LNCaP clone FGC (cell line): ENCODE measurements at places on chromosomes 13 and 19.

DNA sequence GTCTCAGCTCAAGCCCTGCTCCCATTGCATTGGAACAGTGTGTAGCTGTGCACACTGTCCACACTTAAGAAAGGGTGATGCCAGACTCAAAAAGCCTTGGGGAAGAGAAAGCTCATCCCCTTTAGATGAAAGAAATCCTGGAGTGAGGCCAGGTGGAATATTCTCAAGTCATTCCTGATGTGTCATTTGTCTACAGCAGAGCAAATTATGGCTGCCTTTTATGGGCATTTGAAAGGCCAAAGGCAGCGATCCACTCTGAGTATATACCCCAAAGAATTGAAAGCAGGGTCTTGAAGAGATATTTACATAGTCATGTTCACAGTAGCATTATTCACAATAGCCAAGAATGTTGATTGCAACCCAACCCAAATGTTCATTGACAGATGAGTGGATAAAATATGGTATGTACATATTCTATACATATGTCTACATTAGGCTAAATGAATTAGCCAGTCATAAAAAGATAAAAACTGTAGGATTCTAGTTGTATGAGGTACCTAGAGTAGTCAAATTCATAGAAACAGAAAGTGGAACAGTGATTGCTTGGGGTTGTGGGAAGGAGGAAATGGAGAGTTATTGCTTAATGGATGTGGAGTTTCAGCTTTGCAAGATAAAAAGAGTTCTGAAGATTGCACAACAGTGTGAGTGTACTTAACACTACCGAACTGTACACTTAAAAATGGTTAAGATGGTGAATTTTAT is 214.9 kb downstream of the KCNRG start:
- no peak for DNase-seq

GRCh38 chr19:3344608-3345598 is 21.5 kb upstream of the NFIC start:
- DNase-seq = no peak

- no peak for DNase-seq
Measured at GRCh38 chr13:48210178-48210577, 22.8 kb upstream of the ITM2B start.

DNA sequence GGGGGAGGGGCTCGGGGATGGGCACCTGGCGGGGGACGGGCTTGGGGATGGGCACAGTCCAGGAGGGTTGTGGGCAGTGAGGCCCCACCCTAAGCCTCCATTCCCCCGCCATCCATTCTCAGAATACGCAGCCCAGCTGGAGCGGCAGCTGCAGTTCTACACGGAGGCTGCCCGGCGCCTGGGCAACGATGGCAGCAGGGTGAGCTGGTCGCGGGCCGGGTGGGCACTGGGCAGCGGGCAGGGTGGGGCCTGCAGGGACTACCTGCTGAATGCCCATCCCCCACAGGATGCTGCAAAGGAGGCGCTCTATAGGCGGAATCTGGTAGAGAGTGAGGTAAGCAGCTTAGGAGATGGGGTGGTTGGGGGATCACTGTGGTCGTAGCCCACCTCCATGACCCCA is 8.3 kb downstream of the PODNL1 start:
- DNase-seq = no peak

DNA sequence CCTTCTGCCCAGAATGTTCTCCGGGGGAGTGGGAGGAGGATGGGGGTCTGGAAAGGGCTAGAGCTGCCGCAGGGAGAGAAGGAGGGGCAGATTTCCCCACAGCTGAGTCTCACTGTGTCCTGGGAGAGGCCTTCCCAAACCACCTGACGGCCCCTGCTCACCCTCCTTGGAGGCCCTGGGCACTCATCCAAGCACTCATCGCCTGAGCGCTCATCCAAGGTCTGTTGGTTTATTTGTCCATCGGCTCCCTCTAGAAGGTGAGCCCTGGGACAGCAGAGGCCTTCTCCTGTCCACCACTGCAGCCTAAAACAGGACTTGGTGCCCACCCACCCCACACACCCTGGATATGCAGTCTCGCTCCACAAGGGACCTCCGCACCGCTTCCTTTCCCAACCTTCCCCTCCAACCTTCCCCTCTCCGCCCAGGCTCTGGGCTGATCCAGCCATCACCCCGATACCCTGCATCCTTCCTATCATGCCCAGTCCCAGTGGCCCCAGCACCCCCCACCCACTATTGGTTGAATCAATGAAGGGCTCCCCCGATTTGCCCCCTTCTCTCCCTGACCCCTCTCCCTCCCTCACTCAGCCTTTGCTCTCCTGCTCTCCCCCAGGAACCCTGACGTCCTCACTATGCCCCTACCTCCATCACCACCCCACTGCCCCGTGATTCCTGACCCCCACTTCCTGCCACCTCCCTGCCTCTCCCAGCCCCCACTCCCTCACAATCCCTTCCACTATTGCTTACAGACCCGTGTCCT is 1.7 kb downstream of the UBXN6 start:
- DNase-seq = peak; percentile 52

GRCh38 chr19:44951179-44952159 is 3.7 kb upstream of the CLPTM1 start:
- DNase-seq = peak; percentile 11

DNA sequence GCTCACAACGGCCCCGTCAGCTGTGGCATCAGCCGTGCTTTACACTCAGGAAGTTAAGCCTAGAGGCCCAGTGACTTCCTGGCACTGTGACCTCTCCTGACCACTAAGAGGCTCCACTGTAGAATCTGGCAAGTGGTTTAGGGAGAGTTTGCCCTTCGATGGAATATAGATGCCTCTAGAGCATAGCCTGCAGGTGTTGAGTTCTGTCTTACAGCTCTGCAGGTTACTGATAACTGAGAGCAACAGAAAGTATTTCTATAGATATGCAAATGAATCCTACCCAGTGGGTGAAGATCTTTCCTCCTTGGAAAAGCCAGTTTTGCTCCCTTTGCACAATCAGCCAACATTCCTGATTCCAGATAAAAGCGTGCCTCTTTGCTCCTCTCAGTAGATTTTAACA is 35.8 kb downstream of the ATP12A start:
- no peak for DNase-seq

DNA sequence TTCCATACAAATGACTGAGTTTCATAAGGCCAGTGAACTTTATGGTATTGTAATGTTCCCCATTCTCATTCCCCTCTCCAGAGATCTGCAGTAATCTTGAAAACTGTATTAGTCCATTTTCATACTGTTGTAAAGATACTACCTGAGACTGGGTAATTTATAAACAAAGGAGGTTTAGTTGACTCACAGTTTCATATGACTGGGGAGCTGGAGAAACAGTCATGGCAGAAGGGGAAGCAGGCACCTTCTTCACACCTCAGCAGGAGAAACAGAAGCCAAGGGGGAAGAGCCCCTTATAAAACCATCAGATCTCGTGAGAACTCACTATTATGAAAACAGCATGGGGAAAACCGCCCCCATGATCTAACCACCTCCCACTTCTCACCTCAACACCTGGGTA is 318.7 kb upstream of the KLF12 start:
- DNase-seq = no peak

DNA sequence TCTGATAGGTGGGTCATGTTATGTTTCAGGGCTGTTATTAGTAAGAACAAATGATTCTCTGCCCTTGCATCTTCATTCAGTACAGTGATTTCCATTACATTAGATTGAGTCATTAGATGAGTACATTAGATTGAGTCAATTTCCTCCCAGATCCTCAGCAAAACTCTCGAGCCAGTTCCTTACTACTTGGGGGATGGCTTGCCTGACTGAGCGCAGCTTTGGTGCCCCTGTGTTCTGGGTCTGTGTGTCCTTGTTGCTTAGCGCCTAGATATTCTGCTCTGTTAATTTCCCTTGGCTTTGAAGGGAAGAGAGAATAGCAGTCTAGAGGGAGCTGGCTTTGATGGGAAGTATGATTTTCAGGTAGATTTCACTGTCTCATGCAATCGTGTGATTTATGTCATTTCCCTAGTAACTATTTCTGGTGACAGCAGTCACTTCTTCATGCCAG is 19.1 kb upstream of the SCEL start:
- DNase-seq = no peak

DNA sequence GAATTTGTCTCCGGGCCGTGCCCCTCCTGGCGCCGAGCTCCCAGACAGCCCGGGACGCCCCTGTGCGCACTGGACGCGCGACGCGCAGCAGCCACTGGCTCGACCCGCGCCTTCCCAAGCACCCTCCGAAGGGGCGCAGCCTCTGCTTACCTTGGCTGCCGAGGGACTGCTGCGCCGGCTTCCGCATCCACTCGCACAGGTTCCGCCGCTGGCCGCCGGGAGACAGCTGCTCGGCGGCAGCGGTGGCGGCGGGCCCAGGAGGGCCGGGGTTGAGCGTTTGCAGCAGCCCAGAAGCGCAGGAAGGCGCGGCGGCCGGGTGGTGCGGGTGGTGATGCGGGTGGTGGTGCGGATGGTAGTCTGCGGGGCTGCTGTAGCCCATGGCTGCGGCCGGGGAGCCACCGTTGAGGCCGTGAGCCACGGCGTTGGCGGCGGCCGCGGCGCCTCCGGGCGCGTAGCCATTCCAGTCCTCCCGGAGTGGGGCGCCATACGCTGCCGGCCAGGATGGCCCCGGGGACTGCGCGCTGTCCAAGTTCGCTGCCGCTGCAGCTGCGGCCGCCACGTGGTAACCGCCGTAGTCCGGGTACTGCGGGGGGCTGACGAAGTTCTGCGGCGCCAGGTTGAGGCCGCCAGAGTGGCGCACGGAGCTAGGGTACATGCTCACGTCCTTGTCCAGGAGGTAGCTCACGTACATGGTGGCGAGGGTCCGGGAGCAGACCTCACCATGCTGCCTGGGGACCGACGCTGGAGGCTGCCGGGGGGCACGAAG is 616 bp downstream of the CDX2 start:
- DNase-seq = no peak

DNA sequence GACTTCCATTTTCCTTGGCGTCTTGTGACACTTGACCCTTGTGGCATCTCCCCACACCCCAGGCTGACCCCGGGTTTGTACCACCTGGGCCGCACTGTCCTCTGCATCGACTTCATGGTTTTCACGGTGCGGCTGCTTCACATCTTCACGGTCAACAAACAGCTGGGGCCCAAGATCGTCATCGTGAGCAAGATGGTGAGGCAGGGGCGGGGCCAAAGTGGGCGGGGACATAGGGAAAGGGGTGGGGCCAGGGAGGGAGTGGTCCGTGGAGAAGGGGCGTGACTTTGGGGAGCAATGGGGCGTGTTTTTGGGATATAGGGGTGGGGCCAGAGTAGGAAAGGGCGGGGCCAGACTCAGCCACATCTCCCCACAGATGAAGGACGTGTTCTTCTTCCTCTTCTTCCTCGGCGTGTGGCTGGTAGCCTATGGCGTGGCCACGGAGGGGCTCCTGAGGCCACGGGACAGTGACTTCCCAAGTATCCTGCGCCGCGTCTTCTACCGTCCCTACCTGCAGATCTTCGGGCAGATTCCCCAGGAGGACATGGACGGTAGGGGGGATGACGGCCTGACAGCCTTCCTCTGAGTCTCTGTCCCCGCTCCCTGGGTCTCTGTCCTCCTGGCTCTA is 42.8 kb downstream of the TRPM4 start:
- no peak for DNase-seq

- no peak for DNase-seq
Measured at GRCh38 chr19:1360126-1360817, 23.4 kb upstream of the NDUFS7 start.

GRCh38 chr19:6092329-6093286 is 17.7 kb downstream of the RFX2 start:
- DNase-seq = no peak

- DNase-seq = no peak
Measured at GRCh38 chr13:84684048-84684662, 801.9 kb upstream of the SLITRK1 start.

- peak; percentile 37 for DNase-seq
Measured at GRCh38 chr19:2887391-2887914, 13.3 kb upstream of the ZNF57 start.

GRCh38 chr19:54653181-54653809 is 9.5 kb upstream of the LILRB4 start:
- peak; percentile 22 for DNase-seq

GRCh38 chr13:77213644-77214043 is 113.2 kb downstream of the MYCBP2 start:
- DNase-seq = no peak

DNA sequence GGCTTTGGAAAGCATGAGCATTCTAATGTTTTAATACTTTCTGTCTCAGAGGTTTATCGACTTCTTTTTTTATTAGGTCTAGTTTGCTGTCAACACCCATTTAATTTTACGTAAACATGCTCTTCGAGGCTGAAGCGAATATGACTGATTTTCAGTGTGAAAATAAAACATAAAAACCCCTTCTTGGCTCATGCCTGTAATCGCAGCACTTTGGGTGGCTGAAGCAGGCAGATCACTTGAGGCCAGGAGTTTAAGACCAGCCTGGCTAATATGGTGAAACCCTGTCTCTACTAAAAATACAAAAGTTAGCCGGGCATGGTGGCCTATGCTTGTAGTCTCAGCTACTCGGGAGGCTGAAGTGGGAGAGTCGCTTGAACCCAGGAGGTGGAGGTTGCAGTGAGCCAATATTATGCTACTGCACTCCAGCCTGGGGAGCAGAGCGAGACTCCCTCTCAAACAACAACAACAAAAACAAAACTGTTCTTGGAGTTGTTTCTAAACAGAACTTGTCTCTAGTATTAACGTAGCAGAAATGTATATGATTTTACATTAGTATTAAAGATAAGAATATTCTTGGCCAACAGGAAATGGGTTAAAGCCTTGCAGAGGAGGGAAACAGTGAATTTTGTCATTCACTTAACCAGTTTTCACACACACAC is 7.1 kb upstream of the IGFL3 start:
- no peak for DNase-seq

DNA sequence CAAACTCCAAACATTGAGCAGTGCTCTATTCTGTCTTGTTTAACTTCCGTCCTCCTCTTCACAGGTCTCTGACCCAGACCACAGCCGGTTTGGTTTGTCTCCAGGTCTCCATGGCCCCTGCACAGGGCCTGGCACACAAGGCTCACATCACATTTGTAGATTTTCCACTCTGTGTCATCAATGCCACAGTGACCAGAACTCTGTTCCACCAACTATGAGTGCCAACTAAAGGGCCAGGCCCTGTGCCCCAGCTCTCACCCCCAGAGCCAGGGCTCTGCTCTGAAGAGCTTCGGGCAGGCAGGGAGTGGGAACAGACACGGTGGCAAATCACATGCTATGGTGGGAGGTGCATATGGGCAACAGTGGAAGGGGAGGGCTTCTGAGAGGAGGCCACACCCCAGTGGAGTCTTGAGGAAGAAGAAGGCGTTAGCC is 16.0 kb downstream of the SMG9 start:
- DNase-seq = no peak
